Fibroblast of skin of right quadriceps (primary cell): ENCODE measurements at places on chromosomes 1 and 21.

- DNase-seq: no peak
Measured at GRCh38 chr1:9586147-9586766, 2.5 kb upstream of the TMEM201 start.

GRCh38 chr1:206411321-206411720, 59.0 kb upstream of the IKBKE start:
- no peak for DNase-seq

- no peak for DNase-seq
Measured at GRCh38 chr1:100982793-100983192, 42.8 kb downstream of the DPH5 start.

- no peak for DNase-seq
Measured at GRCh38 chr1:28921286-28921869, 7.0 kb downstream of the EPB41 start.

GRCh38 chr1:178371235-178371634, 125.5 kb downstream of the CLEC20A start:
- DNase-seq: peak; percentile 53

DNA sequence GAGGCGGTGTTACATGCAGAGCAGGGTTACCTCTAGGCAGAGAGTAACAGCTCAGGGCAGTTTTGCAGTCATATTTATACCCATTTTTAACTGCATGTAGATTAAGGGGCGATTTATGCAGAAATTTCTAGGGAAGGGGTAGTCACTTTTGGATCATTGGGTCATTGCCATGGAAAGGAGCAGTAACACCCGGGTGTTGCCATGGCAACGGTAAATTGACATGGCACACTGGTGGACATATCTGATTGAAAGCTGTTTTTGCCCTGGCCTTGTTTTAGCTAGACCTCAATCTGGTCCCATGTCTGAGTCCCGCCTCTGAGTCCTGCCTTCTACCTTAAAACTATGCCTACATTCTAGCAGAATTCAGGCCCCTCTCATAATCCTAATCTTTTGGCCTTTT, 11.8 kb upstream of the USP1 start:
- no peak for DNase-seq
